Lower leg skin (tissue), 4 donors: ENCODE measurements at places on chromosomes 11 and 22. TPM values are rescaled to one million over a fixed set of nuclear protein-coding genes. Genes with fewer than 3 reads are reported as not detected.

Gene DCDC1
- total RNA-seq, result 0.81 TPM

Gene CTSW
- not detected for total RNA-seq

Gene DBX1
- not detected for total RNA-seq

DNA sequence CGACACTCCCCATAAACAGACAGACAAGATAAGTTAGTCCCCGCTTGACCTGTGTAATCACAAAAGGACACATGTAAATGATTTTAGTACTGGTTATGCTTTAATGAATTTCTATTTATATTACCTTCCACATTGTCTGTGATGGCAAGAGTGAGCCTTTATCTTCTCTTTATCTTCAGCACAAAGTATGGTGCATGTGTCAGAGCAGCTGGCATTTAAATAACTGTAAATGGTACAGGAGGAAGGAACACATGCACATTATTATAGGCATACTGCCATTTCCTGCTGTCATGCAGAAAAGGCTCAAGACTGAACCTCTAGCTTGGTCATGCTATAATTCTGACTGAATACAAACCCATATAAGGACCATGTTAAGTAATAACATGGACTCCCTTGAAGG, 1342.7 kb upstream of the TENM4 start:
- no peak for DNase-seq

DNA sequence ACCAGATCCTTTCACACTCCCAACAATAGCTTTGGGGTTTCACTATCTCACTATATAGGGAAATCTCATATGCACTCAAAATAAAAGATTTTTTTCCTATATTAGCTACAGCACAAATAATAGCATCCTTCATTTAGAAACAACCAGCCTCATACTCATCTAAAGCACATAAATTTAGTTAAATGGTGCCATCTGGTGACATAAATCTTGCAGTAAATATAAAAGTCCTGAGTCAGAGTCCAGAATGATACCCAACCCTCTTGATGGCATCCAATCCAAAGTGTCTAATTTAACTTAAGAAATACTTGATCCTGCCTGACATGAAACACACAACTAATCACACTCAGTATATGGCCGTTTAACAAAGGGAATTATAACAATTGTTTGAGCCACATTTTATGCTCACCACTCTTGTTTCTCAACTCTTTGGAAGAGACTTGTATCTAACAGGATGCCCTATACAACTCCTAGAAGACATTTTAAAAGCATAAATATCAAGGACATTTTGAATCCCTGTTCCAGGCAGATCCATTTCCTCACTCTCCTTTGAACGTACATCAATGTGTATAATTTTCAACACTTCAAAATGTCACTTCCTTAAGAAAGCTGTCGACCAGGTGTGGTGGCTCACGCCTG, 36.2 kb downstream of the DLG2 start:
- no peak for DNase-seq

- no peak for DNase-seq
Measured at GRCh38 chr11:16239141-16240105, 116.9 kb downstream of the SOX6 start.

DNA sequence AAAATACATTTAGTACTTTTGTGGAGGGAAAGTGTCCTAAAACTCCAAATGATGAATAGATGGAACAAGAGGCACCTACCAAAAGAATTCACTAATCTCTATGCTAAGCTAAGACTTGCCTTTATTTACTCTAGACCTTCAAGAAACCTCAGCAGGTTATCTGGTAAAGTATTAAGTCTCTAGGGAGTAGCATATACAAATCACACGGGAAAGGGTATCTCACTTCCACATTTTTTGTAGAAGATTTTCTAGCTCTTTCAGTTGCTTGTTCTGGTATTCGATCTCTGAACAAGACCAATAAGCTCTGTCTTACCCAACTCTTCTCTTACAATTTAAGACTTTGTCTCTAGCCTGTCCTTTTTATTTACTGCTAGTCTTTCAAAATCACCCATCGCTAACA, 18.1 kb upstream of the CADM1 start:
- no peak for DNase-seq

Gene LRRC74B
- not detected for total RNA-seq

DNA sequence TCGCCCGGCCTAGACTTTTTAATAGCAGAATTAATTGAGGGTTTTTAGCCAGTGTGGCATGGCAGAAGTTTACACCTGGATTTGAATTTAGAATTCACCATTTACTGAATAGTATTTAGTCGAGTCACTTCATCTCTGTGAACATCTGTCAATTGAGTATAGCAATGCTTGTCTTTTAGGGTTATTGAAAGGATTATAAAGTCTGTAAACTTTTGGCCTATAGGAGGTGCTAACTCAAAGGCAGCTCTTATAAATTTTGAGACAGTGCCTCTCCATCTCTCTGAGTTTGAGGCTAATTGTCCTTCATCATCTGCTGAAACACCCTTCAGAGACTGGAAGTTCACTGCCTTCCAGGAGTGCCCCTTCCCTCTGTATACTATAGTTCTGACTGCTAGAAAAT, 205.0 kb downstream of the NELL1 start:
- DNase-seq, result no peak
